HuH-7 (cell line): ENCODE measurements at places on chromosomes 6 and 20.

DNA sequence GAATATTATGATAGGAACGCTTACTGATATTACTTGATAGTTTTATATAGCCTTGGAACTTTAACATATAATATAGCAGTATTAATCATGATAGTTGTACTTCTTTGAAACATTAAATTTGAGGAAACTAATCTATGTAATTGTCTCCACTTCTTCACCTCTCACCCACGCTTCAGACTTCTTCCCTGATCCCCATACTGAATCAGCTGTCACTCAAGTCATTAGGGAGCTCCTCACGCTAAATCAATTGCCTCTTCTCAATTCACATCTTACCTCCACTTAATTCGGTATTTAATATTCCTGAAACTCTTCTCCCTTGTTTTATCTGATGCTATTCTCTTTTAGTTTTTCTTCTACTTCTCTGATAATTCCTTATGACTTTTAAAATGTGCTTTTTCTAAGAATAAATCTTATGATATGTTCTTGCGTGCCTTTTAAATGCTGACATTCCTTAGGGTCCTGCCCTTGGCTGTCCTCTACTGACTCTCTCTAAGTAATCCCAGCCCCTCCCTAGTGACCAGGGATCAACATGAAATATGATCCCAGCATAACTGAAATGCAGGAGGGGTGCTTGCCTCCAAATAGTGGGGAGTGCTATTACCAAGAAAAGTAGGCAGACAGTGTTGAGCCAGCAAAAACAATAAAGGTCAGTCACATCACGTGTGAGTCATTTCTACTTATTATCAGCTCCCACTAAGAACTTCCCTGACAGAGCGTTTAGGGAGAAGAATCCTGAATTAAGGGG is 9.9 kb downstream of the ANKRD66 start:
- no peak for DNase-seq

DNA sequence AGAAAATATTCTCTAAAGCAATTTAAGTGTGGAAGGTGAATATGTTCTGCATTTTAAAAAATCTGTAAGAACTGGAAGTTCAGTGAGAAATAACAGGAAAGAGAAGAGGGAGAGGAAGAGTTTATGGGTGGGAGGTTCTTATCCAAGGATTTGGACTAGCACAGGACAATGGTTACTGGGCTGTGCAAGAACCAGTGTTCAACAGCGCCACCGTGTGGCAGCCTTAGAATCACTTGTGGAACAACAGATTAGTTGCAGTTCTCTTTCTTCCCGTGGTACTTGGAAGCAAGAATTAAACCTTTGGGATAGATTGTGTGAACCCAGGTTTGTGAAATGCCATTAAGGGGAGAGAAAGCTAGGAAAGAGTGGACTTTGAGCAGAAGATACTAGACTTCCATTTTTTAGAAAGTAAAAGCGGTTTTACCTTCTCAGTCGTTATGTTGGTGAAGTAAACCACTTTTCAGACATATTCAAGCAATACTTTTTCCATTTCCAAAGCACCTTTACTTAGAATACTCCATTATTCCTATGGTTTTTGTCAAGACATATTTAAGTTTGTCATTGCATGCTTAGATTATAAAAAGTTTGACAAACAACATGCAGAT is 436.7 kb downstream of the RNF144B start:
- DNase-seq: peak; percentile 0

DNA sequence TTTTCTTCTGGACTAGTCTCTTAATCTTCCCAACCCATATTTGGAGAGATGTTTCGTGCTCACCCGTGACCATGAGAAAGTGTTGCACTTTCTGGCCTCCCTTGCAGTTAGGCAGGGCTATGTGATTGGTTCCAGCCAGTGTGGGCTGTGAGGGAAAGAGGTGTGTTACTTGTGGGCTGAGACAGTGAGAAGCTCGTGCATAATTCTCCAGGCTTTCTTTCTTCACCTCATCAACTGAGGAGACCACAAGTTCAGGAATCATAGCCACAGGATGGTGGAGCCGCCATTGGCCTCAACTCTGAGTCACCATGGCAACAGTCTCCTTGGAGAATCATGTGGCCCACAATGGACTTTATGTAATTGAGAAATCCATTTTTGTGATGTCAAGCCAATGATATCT is 57.5 kb upstream of the FUCA2 start:
- DNase-seq: no peak

- no peak for DNase-seq
Observed at GRCh38 chr6:7401075-7401474, 11.5 kb downstream of the RIOK1 start.

GRCh38 chr6:32752580-32752979 is 10.8 kb downstream of the HLA-DQB2 start:
- DNase-seq: no peak

GRCh38 chr20:49758781-49759180 is 45.1 kb upstream of the B4GALT5 start:
- no peak for DNase-seq

- peak; percentile 41 for DNase-seq
Observed at GRCh38 chr6:33082702-33083101, 6.9 kb downstream of the HLA-DPB1 start.

DNA sequence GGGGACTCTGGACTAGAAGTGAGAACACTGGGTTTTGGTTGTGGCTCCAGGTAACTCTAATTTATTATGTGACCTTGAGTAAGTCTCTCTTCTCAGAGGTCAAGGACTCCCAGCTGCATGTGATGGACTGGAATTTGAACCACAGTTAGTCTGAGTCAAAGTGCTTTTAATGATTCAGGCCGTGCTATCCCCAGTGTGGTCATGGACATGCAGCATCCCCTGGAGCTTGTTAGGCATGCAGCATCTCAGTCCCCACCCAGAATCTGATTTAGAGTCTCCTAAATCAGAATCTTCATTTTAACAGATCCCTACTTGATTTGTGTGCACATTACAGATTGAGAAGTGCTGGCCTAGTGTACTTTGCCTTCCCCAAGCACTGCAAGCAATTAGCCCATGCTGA is 74.2 kb downstream of the TOX2 start:
- DNase-seq: no peak

GRCh38 chr6:157438611-157439111 is 57.7 kb downstream of the ZDHHC14 start:
- DNase-seq: no peak

DNA sequence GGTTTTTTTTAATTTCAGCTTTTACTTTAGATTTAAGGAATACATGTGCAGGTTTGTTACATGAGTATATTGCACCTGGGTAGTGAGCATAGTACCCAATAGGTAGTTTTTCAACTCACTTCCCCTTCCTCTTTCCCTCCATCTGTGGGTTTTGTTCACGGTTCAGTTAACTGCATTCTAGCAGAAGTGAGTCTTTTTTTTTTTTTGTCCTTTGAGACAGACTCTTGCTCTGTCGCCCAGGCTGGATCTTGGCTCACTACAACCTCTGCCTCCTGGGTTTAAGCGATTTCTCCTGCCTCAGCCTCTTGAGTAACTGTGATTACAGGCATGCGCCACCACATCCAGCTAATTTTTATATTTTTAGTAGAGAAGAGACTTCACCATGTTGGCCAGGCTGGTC is 8.7 kb downstream of the UBR2 start:
- DNase-seq: no peak
